Activated B cell treated with CpG ODN at 0.5 μM for 24 hours (primary cell): ENCODE measurements at places on chromosomes 12 and 14. TPM values are rescaled to one million over a fixed set of nuclear protein-coding genes. Genes with fewer than 3 reads are reported as not detected.
A peak's percentile ranks its signal among the peaks of the same experiment; 100 is the strongest.

The DTX1 gene
- total RNA-seq: 75.3 and 79.4 TPM in 2 replicates

The CD163 gene
- 0.07 and 0.80 TPM in 2 replicates for total RNA-seq

The CLEC1B gene
- total RNA-seq: not detected in 2 replicates

The AVPR1A gene
- not detected in 2 replicates for total RNA-seq

The SERPINA4 gene
- total RNA-seq: not detected in 2 replicates

DNA sequence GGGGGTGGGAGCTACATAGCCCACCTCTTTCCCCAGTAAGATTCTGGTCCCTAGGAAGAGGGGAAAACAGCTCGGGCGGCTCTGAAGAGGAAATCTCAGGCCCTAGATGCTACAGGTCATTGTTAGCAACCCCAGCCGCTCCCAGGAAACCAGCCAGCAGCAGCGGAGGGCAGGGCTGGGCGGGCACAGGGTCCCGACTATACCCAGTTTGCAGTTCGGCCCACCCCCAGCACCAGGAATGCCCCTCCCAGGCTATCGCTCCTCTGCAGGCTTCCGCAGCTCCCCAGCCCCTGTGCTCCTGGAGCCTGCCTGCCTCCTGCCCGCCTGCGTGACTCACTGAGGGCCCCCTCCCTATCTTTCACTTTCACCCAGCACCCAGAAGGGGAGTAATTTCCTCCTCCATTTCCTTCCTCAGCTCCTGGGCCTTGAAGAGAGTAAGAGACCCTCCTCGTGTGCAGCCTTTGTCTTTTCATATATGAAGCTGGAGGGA is 27.2 kb upstream of the PNMA1 start:
- peaks cover 67% of the 10 kb centered on the region for H3K4me1 ChIP-seq
- no peak for DNase-seq
- H3K4me3 ChIP-seq: peak overlapping the region; percentile 76
- H3K27me3 ChIP-seq: no peaks in the 10 kb centered on the region
- H3K36me3 ChIP-seq: peaks cover 31% of the 10 kb centered on the region

GRCh38 chr12:91852634-91853033 is 293.0 kb downstream of the BTG1 start:
- H3K36me3 ChIP-seq: no peaks in the 10 kb centered on the region
- H3K27ac ChIP-seq: no peak overlapping the region
- no peak overlapping the region for H3K4me3 ChIP-seq

DNA sequence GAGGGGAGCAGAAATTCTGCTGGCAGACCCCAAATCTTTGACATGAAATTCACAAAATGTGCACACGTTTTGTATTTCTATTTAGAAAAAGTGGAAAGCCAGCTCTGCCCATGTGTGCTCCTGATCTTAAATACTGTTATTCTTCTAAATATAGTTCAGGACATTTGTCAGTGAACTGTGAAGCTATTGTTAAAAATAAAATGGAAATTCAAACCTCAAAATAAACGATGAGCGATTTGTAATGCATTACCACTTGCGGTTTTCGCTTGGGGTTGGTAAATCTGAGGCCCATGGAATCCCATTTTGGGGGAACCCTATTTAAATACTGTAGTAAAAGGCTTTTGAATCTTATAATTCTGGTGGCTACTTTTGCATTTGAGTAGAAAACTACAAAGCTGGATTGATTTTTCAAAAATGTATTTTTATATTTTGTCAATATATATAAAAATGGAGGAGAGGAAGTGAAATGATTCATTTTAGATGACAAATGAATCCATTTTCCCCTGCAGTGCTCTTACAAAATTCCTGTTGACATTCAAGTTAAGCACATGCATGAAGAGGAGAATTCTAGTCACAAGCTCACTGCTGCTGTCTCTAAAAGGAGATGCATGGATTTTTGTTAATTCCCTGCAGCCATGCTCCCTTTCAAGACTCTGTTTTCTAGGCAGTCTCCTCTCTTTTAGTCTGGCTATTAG is 47.1 kb downstream of the FLRT2 start:
- H3K36me3 ChIP-seq: no peaks in the 10 kb centered on the region
- no peaks in the 10 kb centered on the region for H3K27me3 ChIP-seq
- DNase-seq: no peak
- no peaks in the 10 kb centered on the region for H3K4me1 ChIP-seq
- no peak overlapping the region for H3K4me3 ChIP-seq
- H3K27ac ChIP-seq: no peak overlapping the region

DNA sequence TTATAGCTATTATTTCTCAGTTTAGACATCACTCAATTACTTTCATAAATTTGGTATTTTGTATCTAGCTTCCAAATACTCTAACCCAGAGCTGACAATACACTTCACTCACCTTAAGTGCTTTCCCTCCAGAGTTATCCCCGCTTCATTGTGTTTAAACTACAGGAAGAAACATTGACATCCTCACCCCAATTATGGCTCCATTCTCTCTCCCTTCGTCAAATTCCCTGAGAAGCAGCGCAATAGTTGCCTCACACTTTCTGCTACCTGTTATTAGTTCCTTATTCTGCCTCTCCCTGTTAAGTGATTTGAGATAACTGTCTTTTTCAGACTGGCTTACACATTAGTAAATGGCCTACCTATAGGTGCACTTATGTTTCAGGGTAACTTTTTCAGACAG is 69.4 kb upstream of the AMIGO2 start:
- H3K36me3 ChIP-seq: peaks cover 12% of the 10 kb centered on the region
- no peak for DNase-seq
- no peak overlapping the region for H3K4me3 ChIP-seq
- no peak overlapping the region for H3K27ac ChIP-seq
- no peaks in the 10 kb centered on the region for H3K27me3 ChIP-seq
- H3K4me1 ChIP-seq: no peaks in the 10 kb centered on the region

DNA sequence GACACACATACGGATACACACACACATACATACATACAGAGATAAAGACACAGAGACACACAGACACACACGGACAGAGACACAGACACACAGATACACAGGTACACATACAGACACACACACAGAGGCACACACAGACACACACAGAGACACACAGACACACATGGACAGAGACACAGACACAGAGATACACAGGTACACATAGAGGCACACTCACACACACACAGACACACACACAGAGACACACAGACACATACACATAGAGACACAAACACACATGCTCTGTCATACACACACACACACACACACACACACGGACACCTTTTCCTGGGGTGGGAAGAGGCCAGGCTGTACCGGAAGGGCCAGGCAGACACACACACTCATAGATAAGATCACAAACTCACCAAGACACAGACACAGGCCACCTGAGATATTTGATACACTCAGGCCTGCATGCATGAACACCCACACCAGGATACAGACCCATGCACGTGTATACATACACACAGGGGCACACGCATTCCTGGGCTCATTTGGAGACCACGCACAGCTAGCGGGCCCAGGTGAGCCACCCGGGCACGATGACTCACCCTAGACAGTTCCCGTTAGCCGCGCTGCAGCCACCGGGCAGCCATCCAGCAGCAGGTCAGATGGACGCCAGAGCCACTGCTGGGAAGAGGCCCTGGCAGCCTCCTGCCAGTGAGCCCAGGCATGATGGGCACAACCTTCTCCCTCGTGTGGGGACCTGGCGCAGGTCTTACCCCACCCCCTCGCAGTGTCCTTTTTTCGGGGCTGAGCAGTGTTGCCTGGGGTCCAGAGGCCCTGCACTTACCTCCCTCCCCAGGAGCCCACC is 1.8 kb upstream of the AHNAK2 start:
- no peaks in the 10 kb centered on the region for H3K36me3 ChIP-seq
- peaks cover 18% of the 10 kb centered on the region for H3K4me1 ChIP-seq
- DNase-seq: no peak

DNA sequence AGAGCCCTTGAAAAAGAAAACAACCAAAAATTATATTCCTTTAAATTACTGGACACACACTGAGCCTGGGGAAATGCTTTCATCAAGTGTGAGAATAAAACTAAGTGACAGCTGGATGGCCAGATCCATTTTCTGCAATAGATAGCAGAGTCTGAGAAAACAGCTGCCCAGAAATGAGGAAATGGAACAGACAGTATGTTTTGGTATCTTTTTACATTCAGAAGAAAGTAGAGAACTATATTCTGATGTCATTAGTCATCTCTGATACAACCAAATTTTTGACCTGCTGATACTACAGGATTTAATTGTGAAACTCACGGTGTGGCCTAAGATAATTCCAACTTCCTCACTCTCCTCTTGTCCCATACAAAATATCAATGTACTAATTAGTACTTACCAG is 78.2 kb downstream of the HMGA2 start:
- H3K27me3 ChIP-seq: peaks cover 3% of the 10 kb centered on the region
- H3K27ac ChIP-seq: no peak overlapping the region
- H3K4me1 ChIP-seq: no peaks in the 10 kb centered on the region
- no peaks in the 10 kb centered on the region for H3K36me3 ChIP-seq

DNA sequence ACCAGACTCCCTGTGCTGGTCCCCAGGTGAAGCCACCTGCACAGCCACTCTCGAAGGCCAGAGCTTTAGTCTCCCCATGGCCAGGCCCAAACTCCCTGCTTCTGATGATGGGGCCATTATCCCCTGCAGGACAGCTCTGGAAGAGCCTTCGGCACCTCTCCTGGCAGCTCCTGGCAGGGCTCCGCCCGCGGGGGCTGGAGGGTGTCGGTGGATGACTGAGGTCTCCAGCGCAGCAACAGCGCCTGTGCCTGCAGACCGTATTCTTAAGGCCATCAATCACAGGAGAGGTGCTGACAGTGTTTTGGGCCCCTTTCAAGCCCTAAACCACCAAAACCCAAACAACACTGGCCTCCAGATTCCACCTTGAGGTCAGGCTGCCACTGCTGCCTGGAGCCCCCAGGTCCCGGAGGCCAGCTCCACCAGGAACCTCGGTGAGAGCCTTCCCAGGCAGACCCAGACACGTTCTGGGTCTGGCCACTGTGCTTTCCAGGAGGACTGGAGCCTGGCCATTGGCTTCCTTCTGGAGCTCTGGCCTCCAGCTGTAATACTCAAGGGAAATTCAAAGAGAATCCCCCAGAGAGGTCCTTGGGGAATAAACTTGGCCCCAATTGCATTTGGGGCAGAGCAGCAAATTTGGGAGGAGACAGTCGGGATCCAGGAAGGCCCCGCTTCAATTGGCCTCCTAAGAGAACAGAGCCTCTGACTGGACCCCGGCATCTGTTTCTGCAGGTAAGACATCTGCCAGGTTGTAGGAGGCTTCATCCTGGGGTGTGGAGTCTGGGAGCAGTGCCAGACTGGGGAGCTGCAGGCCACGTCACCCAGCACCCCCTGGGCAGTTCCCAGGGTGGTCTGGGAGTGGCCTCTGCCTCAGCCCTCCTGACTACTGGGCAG is 210.6 kb upstream of the RTL1 start:
- no peaks in the 10 kb centered on the region for H3K27me3 ChIP-seq
- no peaks in the 10 kb centered on the region for H3K36me3 ChIP-seq
- no peak overlapping the region for H3K27ac ChIP-seq
- DNase-seq: no peak

DNA sequence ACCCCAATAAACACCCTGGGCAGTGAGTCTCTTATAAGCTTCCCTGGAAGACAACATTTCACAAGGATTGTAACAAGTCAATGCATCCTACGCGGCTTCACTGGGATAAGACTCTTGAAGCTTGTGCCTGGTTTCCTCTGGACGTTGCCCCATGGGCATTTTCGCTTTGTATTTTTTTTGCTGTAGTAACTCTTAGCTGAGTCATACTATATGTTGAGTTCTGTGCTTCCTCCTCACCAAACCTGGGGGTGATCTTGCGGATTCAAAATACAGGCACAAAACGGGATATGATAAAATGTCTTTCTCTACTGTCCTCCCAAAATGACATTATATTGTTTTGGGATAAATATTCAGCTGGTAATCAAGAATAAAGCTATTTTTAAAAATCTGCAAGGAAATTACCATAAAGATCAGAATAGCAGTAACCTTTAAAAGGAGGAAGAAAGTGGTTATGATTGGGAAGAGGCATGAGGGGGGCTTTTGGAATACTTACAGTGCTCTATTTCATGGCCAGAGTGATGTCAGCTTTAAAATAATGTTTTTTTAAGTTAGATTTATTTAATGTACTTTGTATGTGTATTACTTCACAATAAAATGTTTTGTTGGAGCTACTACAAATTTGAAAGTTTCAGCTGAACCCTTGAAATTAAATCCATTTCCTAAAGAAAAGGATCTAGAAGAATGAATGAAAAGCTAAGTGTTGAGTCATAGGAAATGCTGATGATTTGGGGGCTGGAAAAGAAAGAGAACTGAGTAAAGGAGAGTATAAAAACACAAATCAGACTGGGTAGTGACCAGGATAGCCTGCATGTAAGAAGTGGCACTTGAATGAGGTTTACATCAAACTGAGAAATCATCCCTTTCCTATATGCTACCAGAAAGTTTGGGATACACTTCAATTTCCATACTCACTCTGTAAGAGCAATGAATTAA is 14.7 kb downstream of the BTBD7 start:
- H3K36me3 ChIP-seq: peaks cover 16% of the 10 kb centered on the region
- no peak overlapping the region for H3K4me3 ChIP-seq
- H3K27ac ChIP-seq: no peak overlapping the region
- no peaks in the 10 kb centered on the region for H3K27me3 ChIP-seq
- H3K4me1 ChIP-seq: peaks cover 40% of the 10 kb centered on the region
- DNase-seq: no peak

DNA sequence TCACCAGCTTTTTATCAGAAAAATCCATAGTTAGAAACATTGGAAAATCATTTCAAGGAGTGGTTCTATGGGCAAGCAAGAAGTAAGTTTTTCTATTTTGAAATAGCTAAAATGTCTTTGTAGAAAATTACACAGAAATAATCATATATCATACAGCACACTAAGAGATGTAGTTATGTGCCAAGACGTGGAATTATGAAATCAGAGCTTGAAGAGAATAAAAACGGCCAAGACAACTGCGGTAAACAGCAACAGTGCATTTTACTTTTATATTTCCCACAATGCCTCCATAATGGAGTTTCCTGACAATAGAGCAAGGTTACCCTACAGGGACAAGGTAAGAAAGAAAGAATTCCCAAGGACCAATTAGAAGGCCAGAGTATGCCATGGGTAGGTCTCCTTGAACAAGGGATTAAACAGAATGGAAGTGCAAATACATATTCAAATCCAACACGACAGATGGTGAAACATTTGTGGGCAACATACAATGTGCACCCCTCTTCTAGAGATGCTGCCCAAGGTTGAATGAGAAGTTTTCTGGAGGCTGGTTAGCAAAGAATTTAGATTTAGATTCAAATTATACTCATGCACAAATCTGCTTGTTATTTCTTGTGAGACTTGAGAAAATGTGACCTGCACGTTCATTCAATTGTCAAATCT is 76.1 kb upstream of the BTG1 start:
- H3K4me3 ChIP-seq: no peak overlapping the region
- no peak overlapping the region for H3K27ac ChIP-seq
- H3K36me3 ChIP-seq: no peaks in the 10 kb centered on the region

- no peak overlapping the region for H3K4me3 ChIP-seq
- H3K27ac ChIP-seq: no peak overlapping the region
- H3K4me1 ChIP-seq: peaks cover 4% of the 10 kb centered on the region
- H3K36me3 ChIP-seq: no peaks in the 10 kb centered on the region
- DNase-seq: no peak
Observed at GRCh38 chr12:75635606-75636444, 124.4 kb upstream of the KRR1 start.

- H3K27me3 ChIP-seq: no peaks in the 10 kb centered on the region
- peak overlapping the region; percentile 79 for H3K27ac ChIP-seq
- no peak for DNase-seq
- peaks cover 37% of the 10 kb centered on the region for H3K4me1 ChIP-seq
- peaks cover 9% of the 10 kb centered on the region for H3K36me3 ChIP-seq
Observed at GRCh38 chr14:23307146-23307530, 505 bp downstream of the BCL2L2 start.
